ENCODE measurements at places on chromosomes 6 and 20.

GRCh38 chr6:7523922-7524321 lies 17.5 kb upstream of the DSP start:
- DNase-seq, result no peak

DNA sequence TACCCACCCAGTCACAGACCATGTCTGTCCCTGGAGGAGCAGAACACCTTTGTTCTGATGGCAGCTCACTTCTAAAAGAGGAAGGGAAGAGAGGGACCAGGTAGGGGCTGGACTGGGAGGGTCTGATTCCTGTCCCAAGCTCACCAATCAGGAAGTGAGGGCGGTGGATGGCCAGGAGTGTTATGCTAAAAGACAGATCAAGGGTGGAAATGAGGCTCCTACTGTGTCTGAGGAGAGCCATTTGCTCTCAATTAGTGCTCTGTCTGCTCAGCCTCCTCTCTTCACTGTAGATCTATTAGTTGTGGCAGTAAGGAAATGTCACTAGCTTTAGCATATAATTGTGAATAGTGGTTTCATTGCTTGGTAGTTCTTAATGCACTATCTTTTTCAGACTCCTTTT lies 72.5 kb downstream of the ARMC2 start:
- DNase-seq, result no peak

- no peak for DNase-seq
Measured at GRCh38 chr6:4612636-4613171, 163.5 kb upstream of the CDYL start.

- no peak for DNase-seq
Measured at GRCh38 chr6:109143191-109143590, 47.9 kb downstream of the CEP57L1 start.

GRCh38 chr6:161128680-161129196 lies 137.2 kb downstream of the MAP3K4 start:
- DNase-seq, result no peak

- DNase-seq, result no peak
Measured at GRCh38 chr6:13425943-13426931, 61.2 kb downstream of the GFOD1 start.

- DNase-seq, result no peak
Measured at GRCh38 chr6:121999456-122000065, 399.9 kb upstream of the HSF2 start.

GRCh38 chr6:89035252-89036101 lies 45.1 kb upstream of the PNRC1 start:
- no peak for DNase-seq

DNA sequence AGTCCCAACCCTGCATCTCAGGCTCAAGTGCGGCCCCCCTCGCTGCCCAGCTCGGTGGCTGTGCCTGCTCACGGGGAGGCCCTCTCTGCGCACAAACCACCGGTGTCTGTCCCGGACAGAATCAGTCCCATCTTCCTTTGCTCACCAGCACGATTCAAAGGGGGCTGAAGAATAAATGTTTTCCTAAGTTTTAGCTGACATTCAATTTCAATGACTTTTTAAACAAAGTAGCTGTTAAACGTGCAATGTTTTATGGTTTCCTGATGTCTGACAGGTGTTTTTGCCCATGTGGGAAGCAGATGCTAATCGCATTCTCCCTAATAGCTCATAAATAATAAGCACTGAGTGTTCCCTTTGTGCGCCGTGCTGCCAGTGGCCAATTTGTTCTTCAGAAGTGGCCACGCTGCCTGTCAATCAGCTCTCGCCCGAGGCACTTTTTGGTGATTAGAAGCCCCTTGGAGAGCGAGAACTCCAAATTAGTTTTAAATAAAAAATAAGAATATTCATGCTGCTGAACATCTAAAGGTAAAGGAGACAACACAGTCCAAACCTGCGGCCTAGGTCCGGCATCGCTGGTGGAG lies 26.3 kb downstream of the BHLHE23 start:
- DNase-seq, result no peak

DNA sequence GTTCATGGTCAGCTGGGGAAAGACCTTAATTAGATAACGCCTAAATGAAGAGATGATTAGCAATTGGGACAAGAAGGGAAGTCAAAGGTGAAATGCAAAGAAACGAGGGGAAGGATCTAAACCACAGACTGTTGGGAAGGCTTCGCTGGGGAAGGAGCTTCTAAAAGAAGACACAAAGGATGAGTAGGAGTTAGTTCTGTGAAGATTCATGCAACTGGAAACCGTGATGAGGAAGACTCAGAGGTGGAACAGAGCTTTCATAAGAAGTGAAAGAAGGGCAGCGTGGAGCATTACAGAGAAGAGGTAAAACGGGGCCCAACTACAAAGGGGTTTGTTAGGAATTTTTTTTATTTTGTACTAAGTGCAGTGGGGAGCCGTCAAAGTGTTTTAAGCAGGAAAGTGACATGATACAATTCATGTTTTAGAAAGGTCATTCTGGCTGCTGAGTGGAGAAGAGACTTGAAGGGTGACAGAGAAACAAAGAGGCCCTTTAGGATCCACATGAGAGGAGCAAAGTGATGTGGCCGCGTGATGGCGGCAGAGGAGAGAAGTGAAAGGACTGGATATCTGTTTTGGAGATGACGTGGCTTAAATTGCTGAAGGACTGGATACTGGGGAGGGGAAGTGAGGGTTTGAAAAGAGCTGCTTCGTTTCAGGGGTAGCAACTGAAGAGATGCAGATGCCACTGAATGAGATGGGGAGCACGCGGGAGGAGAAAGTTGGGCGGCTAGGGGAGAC lies 33.6 kb downstream of the TTI1 start:
- DNase-seq, result no peak

DNA sequence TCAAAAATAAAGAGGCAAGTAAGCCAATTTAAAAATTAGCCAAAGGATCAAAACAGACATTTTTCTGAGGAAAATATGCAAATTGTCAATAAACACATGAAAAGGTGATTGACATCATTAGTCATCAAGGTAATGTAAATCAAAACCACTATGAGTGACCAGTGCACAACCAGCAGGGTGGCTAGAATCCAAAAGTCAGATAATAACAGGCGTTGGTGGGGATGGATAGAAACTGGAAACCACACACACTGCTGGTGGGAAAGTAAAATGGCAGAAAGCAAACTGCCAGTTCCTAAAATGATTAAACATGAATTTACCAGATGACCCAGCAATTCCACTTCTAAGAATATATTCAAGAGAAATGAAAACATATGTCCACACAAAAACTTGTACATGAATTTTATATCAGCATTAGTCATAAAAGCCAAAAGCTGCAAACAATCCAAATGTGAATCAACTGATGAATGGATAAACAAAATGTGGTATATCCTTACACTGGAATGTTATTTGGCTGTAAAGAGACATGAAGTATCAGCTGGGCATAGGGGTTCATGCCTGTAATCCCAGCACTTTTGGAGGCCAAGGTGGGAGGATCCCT lies 74.8 kb upstream of the MBOAT1 start:
- DNase-seq, result no peak

- DNase-seq, result no peak
Measured at GRCh38 chr20:44034451-44034850, 119.8 kb downstream of the TOX2 start.

- DNase-seq, result no peak
Measured at GRCh38 chr6:52826513-52826912, 14.1 kb downstream of the GSTA5 start.
